Stimulated activated CD8-positive, alpha-beta memory T cell treated with anti-CD3 and anti-CD28 coated beads, Interleukin-7, amount 100 ng/mL, for 48 hours (primary cell): ENCODE measurements at places on chromosomes 6 and 20.

- DNase-seq, result no peak
Observed at GRCh38 chr20:61986762-61987321, 78.8 kb downstream of the TAF4 start.

DNA sequence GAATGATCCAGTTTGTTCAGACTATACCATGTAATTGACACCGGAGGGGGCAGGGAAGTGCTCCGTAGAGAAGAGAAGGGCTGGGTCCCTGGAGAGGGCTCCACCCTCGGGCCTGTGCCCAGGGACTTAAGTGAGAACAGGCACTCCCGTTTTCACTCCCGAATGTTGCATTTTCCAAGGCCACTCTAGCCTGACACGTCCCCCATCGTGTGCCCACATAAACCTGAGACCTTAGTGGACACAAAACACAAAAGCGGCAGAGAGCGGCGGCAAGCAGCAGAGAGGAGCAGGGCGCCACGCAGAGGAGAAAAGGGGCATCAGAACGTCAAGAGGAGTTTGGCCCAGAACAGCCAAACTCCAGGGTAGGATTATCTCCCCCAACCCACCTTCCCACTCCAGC is 1405.1 kb downstream of the GRIK2 start:
- no peak for DNase-seq

- DNase-seq, result no peak
Observed at GRCh38 chr6:41583565-41583964, 37.4 kb downstream of the FOXP4 start.

GRCh38 chr20:48709744-48710143 is 118.1 kb downstream of the PREX1 start:
- DNase-seq, result no peak

DNA sequence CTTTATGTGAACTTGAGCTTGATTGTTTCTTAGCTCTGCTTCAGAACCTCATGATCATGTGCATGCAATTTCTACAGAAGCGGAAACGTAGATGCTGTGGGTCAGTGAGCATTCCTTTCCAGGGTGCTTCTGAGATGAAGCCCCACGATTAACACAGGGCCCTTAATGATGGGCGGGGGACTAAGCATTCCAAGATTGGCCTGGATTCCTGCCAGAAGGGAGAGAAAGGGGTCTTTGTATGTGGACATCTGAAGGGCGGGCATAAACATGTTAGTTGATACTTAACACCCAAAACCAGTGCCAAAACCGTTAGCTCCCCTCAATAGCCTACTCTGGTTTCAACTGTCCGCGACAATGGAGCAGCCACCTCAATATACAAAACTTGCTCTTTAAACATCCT is 46.9 kb upstream of the POU3F2 start:
- no peak for DNase-seq

DNA sequence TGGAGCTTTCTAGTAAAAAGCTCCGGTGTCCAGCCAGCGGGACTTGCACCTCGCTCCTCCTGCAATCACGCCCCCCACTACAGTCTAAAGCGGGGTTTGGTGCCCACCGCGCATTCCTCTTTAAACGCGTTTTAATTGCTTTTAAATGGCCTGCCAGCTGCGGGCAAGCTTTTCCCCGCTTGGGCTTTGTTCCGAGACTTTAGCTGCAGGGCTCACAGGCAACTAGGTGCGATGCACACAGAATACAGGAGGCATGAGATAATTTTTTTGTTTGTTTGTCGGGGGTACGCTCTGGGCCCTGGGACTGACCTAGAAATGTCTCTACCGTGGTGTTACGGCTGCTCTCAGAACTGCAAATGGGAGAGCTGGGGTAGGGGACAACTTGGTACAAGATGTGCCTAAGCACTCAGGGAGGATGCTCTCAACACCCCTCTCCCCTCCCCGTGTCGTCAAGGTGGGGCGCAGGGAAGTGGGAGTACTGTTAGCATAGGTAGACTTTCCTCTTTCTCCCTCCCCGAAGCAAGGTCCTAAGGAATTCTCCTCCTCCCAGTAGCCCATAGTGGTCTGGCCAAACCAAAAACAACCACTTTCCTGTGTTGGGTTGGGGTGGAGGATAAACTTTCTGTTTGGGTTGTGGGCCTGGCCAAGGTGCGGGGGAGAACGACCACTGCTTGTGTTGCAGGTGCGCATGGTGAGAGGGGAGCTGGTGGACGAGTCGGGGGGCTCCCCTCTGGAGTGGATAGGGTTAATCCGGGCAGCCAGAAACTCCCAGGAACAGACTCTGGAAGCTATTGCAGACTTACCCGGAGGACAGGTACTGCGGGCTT is 1.6 kb downstream of the PRDM13 start:
- DNase-seq, result no peak

DNA sequence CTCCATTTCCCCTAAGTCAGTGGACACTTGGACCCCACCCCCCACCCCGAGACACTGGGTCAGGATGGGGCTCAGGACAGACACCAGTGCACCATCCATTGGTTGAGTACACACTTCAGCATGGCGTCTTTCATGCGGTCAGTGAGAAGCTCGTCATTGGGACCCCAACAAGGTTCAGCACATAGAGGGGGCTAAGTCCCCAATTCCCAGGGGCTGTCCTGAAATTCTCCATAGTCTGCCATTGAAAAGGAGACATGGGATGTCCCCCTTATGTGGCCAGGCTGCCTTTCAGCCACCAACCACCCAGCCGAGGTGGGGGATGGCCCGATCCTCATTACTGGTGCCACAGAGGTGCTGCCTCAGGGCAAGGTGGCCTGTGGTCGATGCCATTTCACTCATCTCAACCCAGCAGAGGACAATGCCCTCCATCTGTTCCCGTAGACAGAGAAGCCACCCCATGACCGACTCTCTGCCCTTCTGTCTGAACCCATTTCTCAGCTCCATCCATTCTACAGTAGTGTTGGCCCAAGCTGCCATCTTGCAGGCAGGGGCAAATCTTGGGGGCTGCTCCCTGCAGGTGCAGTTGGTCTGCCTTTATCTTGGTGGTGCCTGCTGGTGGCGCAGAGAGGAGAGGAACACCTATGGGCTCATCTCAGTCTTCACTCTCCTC is 37.4 kb downstream of the PRR18 start:
- DNase-seq, result no peak

DNA sequence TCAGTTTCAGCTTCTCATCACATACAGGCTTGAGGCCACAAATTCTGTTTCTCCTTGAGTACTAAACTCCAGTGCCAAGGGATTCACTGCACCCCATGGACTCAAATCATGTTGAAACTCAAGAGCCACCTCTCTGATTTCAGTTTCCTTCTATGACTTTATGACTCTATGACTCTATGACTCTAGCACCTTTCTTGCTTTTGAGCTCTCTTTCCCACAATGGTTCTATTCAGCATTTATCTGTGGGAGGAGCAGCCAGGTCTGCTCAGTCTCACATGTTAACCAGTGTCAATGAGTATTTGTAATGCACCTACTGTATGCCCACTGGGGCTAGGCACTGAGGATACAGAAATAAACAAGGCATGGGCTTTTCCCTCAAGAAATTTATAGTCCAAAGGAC is 14.6 kb upstream of the SLC22A2 start:
- DNase-seq, result no peak

- DNase-seq, result no peak
Observed at GRCh38 chr6:7085911-7086310, 21.9 kb upstream of the RREB1 start.

DNA sequence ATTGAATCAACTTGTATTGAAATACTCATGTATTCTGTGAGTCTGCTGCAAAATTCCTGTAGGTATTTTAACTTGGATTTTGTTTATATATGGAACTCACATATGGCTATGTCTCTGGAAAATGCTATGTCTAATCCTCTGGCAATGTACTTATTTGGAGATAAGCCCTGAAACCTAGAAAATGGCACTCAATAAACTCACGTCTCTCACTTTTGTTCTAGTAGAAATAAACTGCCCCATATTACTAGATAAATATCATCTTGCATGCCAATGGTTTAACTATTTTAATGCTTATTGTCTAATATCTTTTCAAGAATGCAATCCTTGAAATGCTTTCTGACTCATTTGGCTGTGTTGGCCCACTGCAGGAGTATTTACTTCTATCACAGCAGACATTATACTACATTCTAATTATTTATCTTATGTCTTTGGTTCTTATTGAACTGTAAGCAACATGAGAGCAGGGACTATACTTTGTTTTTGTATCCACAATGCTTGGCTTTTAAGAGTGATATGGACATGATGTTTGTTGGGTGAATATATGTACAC is 292.2 kb upstream of the RSPO3 start:
- DNase-seq, result no peak

GRCh38 chr6:136889271-136890193 is 32.6 kb upstream of the SLC35D3 start:
- no peak for DNase-seq

DNA sequence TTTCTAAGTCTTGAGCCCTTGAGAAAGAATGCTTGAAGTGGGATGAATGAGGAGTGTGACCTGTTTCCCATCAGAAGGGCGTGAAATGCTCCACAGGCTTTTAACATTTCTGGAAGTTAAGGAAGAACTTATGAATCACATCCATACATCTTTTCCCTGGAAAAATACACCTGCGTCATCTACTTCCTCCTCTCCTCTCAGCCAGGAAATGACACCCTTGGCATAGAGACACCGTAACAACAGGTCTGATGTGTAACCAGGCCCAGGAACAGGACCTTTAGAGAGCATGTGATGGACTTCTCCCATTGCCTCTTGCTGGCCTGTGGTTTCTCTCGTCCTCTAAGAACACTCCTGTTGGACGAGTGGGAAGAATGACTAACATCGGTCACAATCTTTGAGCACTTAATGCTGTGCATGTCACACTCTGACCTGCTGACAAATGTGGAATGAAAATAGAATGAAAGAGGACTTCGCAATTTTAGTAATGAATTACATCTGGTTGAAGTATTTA is 28.5 kb upstream of the CITED2 start:
- DNase-seq, result no peak

- DNase-seq, result no peak
Observed at GRCh38 chr6:15400572-15401004, 154.7 kb downstream of the JARID2 start.

DNA sequence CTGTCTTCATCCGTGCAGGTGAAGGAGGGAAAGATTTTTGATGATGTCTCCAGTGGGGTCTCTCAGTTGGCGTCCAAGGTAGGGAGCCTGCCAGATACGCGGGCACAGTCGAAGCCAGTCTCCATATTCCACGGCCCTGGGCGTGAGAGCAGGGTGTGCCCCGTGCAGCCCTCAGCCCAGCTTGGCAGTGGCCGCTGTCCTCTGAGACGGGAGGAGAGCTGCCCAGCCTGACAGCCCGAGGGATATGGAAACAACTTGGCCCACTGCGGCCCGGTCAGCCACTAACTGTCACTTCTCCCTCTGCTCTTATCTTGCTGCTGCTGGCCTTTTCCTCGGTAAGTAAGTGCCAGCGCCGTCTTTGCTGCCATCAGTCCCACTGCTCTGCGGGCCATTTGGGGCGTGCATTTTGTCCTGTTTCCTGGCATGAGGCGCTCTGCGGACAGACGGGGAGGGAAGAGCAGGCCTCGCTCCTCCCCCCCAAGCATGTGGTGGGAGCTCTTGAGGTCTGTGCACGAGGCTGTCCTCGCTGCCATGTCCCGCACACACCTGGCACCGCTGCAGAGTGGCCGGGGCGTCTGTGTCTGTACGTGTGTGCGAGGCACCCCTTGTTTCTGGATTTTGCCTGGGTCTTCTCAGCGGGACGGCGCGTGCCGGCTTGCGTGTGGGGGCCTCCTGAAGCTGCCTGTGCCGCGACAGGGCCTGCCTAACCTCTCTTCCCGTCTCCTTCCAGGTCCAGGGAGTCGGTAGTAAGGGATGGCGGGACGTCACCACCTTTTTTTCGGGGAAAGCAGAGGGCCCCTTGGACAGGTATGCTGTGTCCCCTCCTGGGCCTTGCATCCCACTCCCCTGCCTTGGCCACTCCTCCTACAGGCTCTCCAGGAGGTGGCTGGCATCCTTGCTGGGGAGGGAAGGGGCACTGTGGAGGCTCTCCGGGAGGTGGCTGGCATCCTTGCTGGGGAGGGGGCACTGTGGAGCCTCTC is 7.1 kb upstream of the COL20A1 start:
- DNase-seq, result no peak

- DNase-seq, result no peak
Observed at GRCh38 chr6:138331444-138331843, 46.3 kb upstream of the SMIM28 start.

DNA sequence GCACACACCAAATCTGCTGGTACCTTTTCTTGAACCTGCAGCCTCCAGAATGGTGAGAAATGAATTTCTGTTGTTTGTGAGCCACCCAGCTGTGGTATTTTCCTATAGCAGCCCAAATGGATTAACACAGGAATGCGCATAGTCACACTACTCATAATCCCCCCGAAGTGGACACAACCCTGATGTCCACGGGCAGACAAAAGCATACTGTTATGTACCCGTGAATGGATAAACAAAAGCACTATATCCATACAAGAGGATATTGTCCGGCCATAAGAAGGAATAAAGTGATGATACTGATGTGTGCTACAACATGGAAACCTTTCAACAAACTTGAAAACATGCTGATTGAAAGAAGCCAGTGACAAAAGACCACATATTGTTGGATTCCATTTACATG is 25.1 kb upstream of the RPP40 start:
- DNase-seq, result no peak

GRCh38 chr6:33313709-33314514 is at the start of gene TAPBP:
Gene TAPBP (minus strand): TSS chr6:33314078. CDS start chr6:33314041, 37 bp downstream.
- DNase-seq, result peak; percentile 75

DNA sequence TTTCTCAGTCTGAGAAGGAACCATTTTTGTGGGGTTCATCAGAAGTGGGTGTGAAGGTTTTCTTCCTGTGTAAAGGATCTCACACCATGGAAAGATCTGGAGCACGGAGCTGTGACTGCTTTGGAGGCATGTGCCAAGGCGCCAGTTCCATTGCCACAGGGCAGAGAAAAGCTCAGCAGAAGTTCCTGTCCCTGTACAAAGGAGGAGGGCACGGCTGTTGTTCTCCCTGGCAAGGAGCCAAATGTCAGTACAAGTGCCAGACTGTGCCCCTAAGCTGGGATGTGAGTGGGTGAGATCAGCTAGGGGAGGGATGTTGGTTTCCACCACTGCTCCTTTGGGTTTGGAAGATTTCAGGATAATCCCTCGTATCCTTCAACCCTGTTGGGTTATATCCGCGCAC is 117.3 kb downstream of the CRYBG1 start:
- no peak for DNase-seq

DNA sequence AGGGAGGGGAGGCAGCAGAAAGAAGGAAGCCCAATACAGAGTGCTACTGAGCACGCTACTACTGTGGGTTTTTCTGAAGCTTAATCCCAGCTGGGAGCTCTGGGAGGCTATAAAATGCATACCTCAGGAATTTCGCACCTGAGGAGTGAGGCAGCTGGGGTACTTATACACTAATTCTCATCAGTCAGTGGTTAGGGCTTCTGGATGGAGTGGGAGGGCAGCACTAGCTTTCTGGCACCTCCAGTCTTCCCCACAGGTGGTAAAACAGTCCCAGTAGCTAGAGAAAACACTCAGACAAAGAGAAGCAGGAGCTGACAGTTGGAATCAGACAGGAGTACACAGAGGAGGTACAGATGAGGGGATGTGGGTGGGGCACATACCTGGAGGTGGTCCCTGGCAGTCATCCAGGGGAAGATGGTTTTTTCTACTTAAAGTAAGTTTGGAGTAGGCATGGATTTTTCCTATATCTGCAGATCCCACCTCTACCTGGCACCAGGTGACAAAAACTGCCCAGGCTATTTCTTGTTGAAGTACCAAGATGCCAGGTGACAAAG is 37.8 kb downstream of the CPXM1 start:
- DNase-seq, result no peak
